ENCODE measurements at places on chromosomes 6 and 20.
A peak's percentile ranks its signal among the peaks of the same experiment; 100 is the strongest.

DNA sequence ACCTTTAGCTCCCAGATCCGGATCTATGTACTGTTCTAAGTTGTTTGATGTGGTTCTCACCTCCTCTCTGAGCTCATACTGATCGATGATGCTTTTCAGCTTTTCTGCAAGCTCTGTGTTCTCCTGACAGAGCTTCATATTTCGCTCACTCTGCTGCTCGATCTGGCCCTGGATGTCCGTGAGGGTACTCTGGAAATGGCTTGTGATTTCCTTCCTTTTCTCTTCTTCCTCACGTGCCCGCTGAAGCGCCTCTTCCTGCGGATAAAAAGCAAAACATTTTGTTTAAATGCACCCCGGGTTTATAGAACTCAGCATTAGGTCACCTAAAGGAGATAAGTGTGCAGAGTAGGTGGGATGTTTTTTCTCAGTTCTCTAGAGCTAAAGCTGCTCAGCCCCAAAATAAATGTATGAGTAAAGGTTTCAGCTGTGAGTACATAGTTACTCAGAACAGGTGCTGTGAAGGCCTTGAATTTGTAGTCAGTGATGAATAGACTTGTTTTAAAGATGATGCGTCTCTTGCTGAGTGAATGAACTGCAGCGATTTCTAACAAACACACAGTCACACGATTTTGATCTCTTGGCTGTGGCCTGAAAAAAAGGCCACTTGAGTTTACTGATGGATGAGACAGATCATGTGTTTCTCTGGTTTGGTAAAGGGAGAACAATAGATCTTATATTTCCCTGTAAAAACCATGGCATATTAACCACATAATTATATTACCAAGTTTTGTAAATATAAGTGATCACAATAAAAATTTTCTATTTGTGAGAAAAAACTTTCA is 29.1 kb downstream of the TXLNB start:
- DNase-seq: no peak

GRCh38 chr20:43899274-43900120 is 15.2 kb upstream of the TOX2 start:
- no peak for DNase-seq

GRCh38 chr6:13152764-13153163 is 175.6 kb downstream of the TBC1D7 start:
- no peak for DNase-seq

DNA sequence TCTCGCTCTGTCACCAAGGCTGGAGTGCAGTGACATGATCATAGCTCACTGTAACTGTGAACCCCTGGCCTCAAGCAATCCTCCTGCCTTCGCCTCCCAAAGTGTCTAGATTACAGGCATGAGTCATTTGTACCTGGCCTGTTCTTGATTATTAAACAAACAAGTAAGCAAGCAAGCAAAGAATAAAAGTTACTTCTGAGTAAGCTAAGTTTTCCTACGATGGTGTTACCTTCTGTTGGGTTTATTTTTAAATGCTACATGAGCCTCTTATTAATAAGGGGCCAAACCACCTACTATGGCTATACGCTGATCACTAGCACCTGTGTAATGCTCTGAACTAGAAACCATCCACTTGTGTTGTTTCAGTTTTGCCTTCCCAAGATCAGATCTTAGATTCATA is 50.8 kb downstream of the IL22RA2 start:
- DNase-seq: no peak

GRCh38 chr20:45515147-45515913 is at the start of gene SPINT3:
Gene SPINT3 (minus strand): TSS chr20:45515622. CDS start chr20:45515608, 14 bp downstream.
- DNase-seq: no peak

DNA sequence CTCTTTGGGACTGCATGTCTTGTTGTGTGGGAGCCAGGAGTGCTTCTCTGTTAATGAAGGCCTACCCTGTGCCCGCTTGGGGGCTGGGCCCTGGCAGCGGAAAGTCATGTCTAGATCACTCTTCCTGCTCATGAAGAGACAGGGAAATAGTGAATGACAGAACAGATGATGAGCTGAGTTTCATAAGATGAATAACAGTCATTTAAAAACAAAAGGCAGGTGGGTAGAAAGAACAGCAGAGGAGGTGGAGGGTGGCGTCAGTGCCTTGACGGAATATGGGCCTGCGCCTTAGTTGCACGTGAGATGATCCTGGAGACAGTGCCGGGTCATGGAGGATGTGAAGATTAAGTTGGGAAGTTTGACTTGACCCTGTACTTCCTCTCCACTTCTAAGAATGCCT is 85.5 kb downstream of the ARID1B start:
- no peak for DNase-seq

DNA sequence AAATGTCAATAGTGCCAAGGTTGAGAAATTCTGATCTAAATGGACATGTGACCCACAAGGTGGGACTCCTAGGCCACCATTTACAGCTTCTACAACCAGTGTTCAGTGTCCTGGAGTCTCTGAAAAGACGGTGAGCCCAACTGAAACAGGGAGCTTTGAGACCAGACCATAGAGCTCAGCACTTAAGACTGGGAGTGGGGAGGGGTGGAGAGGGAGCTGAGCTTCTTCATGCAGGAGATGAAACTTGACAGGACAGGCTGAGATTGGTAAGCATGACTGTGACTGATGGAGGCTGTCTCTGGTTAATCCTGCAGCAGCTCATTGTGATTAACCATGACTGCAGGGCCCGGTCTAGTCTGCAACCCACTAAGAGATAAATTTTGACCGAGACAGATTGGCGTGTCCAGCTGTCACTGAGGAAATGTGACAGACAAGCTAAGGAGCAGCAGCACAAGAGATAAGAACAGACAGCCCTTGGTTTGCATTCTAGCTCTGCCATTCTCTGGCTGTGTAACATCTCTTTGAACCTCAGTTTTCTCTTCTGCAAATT is 1.4 kb upstream of the AAR2 start:
- no peak for DNase-seq

- no peak for DNase-seq
Measured at GRCh38 chr6:75409286-75409685, 84.3 kb downstream of the FILIP1 start.

DNA sequence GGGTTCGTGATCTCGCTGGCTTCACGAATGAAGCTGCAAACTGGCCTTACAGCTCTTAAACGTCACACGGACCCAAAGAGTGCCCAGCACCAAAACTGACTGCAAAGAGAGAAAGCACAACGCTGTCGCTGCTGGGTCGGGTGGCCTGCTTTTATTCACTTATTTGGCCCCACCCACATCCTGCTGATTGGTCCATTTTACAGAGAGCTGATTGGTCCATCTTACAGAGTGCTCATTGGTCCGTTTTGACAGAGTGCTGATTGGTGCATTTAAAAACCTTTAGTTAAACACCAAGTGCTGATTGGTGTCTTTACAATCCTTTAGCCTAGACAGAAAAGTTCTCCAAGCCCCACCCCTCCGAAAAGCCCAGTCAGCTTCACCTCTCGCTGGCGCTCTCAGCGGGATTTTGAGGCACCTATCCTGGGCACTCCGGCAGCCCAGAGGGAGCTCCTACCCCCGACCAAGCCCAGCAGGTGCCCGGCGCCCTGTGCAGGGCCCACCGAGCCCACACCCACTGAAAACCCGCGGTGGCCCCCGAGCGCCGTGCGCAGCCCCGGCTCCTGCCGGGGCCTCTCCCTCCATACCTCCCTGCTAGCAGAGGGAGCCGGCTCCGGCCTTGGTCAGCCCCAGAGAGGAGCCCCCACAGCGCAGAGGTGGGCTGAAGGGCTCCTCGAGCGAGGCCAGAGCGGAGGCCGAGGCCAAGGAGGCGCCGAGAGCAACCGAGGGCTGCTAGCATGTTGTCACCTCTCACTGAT is 40.0 kb upstream of the SMAP1 start:
- DNase-seq: no peak

DNA sequence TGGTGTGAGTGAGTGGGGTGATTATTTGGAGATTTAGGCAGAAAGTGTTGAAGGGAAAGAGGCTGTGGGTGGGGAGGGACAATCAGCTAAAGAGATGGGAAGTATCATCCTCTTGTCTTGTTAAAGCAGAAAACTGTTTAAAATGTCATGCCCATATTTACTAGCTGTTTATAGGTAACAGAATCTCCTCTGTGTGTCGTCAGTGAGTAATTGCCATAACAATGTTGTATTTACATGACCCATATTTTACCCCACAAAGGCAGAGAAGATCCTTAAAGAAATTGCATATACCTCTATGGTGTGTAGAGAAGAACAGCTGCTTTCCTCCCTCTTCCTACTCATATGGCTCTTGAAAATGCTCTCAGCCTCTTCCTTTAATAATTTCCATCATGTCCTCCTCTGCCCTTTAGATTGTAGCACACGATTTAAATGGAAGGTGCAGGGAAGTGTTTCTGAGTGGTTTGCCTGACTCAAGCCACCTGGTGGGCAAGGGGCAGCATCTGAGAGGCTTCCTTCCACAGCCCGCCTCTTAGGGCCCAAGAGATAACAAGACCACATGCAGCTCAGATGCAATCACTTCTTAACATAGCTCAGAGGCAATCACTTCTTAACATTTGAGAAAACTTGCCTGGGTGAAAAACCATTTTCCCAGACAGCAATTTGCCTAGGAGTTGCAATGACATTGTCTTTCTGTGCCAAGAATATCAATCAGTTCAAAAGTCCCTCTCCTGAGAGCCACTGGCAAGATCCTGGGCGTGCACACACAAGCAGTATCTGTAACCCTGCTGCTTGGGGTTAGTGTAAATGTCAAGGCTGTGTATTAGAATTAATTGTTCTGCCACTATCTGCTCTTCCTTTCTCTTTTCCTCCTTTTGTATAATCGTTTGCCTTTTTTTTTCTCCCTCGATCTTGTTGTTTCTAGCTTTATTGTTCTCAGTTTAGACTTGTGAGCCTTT is 44.1 kb upstream of the EDN1 start:
- DNase-seq: no peak

- no peak for DNase-seq
Measured at GRCh38 chr6:4356899-4357659, 221.7 kb upstream of the ECI2 start.

- no peak for DNase-seq
Measured at GRCh38 chr6:30705620-30706019, 11.5 kb downstream of the MDC1 start.

GRCh38 chr6:135983718-135984343 is 132.3 kb downstream of the PDE7B start:
- DNase-seq: no peak

- DNase-seq: no peak
Measured at GRCh38 chr20:32501709-32502108, 83.4 kb downstream of the NOL4L start.

DNA sequence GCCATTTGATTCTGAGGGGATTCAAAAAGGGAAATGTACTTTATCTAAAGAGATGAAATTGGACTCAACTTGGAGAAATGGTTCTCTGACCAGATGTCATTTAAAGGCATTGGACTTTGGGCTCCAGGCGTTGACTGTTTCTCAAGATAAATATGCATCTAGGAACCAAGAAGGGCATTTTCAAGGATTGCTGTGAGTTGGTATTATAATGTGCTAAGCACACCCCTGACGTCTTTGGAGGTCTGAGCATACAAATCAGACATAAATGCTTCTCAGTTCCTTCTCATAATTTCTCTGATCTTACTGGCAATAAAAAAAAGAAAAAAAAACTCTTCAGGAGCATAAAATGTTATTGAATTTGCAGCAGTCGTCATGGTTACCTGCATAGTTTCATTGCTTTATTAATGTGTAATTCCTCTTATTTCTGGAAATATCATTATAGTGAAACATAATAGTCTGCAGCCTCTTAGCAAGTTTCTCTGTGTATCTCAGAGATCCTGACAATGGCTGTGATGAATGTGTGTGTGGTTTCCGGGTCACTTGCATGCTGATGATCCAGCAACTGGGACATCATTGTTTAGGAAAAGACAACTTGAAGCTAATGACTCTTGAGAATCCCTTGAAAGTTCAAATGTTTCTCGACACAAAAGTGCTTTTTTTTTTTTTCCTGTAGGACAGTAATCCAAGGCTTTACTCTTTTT is 136.0 kb downstream of the AIG1 start:
- no peak for DNase-seq

- DNase-seq: no peak
Measured at GRCh38 chr6:28586962-28587745, 61.5 kb downstream of the GPX5 start.

GRCh38 chr6:102488729-102489128 is 1095.2 kb downstream of the GRIK2 start:
- peak; percentile 4 for DNase-seq

GRCh38 chr6:35260591-35261570 is 1.3 kb downstream of the ZNF76 start:
- no peak for DNase-seq

DNA sequence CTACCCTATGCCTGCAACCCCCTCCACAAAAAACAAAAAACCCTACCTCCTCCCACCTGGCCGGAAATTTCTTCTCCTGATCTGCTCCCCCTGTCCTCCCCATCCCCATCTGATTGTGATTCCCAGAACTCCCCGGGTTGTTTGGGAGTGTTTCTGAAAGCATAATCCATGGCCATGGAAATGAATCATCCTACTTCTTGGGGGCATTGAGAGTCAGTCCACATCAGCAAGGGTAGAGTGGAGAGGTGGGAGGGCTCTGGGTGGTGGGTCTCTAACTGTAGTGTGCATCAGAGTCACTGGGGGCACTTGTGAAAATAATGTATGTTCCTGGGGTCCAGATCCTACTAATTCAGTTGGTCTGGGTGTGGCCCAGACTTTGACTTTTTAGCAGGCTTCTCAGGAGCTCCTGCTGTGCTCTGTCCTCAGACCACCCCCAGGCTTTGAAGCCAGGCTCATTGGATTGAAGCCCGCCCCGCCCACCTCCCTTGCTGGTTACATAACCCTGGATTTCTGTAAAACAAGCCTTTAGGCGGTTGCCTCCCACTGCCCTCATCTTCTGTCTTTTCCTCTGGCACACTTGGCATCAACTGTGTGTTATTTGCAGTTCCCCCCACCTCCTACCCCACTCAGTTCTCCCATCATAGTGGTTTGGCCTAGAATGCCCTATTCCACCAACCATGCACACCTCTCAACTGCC is 10.5 kb downstream of the PIGT start:
- no peak for DNase-seq

DNA sequence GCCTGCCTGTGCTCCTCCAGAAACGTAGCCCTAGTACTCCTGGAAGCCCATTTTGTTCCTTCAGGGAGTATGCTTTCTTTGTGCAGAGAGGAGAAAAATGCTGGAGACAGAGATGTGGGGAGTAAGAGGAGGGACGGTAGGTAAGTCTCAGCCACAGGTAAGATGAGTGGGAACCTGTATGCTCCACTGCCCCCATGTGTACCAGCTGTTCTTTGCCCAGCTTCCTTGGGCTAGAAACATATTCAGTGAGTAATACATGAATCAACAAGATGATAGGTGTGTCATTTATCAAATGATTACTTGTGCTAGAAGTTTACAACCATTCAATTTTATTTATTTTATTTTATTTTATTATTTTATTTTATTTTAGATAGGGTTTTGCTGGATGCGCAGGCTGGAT is 13.6 kb upstream of the CEP85L start:
- DNase-seq: no peak

DNA sequence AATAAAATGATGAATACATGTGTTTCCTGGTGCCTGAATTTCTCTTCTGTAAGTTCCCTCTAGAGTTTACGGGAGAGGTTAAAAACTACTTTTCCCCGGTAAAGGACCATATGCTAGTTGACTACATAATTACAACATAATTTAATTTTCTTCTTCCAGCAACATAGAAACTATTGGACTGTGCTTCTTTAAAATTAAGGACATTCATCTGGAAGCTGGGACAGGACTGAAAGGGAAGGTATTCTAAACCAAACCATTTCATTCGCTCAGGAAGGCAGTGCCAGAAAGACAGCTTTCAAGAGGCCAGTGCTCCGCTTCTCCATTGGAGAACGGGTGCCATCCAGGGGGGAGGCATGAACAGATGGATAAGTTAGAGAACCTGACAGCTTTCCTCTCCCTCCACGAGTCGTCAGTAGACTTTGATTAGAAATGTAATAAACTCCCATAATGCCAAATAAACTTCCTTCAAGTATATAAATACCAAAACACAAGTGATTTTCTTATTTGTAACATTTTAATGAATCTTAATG is 458.0 kb upstream of the SOX4 start:
- no peak for DNase-seq

- DNase-seq: no peak
Measured at GRCh38 chr6:11378639-11379038, 146.2 kb upstream of the NEDD9 start.

Measured in Kasumi-1 (cell line).